SK-N-SH treated with all-trans-retinoic acid at 6 μM for 48 hours (cell line): ENCODE measurements at places on chromosomes 2 and 18.

- no peak for ATAC-seq
These were observed 109.7 kb upstream of the MGAT5 start for GRCh38 chr2:134144081-134144596.

DNA sequence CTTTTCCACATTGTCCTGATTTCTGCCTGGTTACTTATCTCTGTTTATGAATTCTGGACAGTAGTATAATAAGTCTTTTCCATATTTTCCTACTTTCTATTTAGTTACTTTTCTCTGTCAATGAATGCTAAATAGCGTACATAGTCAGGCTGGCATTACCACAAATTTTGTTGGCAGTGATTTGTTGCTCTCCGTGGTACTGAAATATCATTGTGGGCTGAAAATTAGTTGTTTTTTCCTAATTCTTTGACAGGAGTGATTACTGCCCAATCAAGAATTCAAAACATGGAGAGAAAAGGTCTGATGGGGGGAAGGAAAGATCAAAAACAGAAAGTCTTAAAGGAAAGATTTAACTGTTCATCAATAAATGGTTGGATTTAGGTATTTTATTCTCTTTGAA lies 7.7 kb upstream of the GALNT13 start:
- ATAC-seq: no peak

GRCh38 chr2:142724186-142724585 lies 153.3 kb upstream of the KYNU start:
- ATAC-seq: no peak

DNA sequence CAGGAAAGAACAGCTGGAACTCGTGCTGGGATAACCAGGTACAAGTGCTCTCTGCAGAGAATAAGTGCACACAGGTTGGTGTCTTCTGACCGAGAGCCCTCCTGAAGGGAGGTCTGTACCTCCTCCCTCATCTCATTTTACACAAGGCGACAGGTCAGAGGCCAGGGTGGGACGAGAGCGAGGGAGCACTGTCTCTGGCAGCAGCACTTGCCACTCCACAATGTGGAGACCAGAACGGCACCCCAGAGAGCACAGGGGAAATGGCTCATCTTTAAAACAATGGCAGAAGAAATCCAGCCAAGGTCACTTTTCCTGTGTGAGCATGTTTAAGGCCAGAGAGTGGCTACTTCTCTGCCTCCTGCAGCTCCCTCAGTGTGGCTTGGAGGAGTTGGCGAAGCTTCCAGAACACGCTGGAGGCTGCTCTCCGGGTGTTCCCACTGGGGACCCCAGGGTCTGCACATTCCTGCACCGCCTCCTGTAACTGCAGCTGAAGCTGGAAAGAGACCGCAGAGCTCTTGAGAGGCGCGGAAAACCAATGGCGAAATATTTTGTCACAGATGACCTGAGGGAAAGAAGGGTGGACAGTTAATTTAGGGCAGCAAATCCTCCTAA lies 20.8 kb downstream of the DIPK1C start:
- ATAC-seq: no peak

DNA sequence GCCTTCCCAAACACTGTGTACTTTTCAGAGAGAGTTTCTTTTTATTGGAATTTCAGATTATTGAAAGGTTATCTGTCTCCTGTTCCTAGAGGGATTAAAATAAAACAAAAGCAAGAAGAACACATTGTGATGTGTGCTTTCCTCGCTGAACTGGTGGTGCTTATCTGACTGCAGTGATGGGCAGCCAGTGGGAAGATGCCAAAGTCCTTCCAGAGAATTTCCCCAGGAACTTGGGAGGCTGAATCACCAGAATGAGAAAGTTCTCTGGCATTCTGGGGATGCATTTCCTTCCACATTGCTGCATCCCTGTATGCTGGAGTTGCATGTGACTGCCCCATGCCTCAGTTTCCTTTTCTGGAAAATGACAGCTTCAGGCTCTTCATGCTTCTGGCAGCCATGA lies 53.9 kb upstream of the SEC11C start:
- peak; percentile 45; the same call in 2 of the 3 replicates for ATAC-seq

GRCh38 chr2:66495788-66496640 lies 61.1 kb downstream of the MEIS1 start:
- peak; percentile 70 for ATAC-seq

DNA sequence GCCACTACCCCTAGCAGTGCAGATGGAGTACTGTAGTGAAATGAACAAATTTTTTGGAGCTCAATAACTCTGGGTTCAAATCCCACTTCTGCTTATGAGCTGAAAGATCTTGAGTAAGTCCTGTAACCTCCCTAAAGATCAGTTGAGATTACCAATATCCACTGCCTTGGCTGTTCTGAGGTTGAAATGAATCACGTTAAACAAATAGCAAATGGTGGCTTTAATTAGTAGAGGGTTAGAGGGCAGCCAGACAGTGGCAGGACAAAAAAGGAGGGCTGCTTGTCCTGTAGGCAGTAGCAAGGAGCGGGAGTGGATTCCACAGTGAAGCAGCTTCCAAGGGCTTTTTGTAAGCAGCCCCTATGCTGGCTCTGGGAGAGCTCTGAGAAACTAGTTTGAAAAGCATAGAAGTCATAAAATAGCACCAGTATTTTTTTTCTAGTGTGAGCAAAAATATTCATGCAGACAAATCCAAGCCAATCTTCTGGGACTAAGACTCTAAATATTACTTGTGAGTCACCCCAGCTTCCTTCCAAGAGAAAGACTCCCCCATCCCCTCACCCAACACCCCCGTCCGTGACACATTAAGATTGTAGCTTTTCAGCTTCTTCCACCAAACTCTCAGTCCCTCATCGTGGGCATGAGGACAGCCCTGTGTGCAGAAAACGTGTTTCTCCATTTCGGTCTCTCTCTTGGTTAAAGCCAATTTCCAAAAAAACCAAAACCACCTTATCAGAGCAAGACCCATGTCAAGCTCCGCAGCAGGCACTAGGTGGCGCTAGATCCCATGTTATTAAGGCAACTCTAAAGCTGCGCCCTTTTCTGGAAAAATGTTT lies 123.5 kb upstream of the LGALSL start:
- peak; percentile 93 for ATAC-seq
